ENCODE measurements at places on chromosomes 7 and 10. TPM values are rescaled to one million over a fixed set of nuclear protein-coding genes. Genes with fewer than 3 reads are reported as not detected.

Gene DPP6
- 2.7 TPM for total RNA-seq

DNA sequence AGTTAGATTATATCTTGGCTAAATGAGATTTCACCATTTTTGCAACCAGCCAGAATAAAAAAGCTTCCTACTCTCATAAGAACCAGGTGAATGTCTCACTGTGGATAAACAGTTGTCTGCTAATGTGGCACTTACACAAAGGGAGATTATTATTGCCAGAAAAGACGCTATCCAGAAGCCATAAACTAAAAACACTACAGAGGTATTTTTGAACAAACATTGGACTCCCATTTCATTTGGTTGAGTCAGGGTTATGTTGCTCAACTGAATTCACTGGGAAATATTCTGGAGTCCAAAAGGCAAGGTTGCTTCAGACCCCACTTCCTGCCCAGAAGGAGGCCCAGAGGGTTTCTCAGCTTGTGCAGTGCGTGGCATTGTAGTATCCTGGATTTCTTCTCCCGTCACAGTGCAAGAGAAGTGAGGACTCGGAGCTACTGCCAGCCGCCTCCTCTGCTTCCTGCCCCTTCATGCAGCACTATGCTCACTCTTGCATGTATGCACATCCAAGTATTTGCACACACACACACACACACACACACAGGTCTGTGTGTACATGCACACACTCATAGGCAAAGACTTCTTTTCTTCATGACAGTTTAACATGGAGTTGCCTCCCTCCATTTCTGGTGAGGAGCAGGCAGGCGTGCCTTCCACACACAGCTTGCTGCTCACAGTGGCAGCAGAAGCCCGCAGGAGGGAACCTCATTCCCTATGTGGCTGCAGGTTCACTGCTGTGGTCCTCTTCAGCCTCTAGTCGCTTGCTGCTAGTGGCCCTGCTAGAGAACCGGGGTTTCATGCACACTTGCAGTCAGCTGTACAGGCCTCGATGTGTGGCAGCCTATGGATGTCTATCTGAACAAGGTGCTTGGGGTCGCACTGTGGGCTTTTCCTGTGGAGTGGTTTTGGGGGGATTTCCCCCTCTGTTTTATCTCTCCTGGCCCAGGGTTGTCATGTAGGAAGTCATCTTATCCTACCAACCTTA, 10.1 kb downstream of the DENND10 start:
- no peak for DNase-seq

DNA sequence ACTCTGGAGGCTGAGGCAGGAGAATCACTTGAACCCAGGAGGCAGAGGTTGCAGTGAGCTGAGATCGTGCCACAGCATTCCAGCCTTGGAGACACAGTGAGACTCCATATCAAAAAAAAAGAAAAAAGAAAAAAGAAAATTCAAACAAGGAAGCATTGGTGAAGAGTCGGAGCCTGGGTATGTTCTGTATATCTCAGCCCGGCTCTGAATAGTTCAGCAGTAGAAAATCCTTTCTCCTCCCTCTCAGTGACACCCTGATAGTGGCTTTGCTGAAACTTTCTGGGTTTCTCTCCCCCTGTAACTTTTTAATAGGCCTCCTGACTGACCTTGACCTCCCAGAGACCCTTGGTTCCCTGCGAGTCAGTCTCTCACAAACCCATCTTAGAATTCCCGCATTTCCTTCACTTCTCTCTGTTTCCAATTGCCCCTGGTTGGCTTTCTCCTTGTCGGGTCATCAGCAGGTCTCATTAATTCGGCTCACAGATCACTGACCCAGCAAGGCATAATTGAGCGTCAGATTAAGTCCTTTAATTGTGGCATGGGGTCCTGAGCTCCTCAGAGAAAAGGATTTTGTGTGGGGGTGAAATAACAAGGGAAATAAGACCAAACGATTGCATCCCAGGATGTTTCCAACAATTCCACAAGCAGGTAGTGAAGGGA, 541.6 kb upstream of the NRP1 start:
- no peak for DNase-seq

Gene TNS3
- 81.9 TPM for total RNA-seq

- DNase-seq = no peak
These were observed 10.1 kb upstream of the OPN4 start for GRCh38 chr10:86644152-86644793.

Gene RPEL1
- total RNA-seq = not detected

DNA sequence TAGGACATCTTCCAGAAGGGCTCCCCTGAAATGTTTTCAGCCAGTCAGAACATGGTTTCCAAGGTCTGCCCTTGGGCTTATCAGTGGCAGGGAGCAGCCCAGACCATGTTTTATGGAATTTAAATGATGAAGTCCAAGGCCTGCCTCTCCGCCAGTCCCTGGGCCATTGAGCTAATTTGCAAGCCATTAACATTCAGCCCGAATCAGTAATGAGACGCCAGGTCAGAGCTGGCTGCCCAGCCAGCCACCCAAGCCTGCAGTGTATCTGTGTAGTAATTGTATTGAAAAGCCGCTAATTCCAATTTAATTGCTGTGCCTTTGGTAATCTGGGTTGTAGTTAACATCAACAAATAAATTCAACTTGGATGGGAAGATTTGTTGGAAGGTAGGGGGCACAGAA, 131.4 kb downstream of the PAXIP1 start:
- DNase-seq = no peak

Gene TRIM74
- 0.60 TPM for total RNA-seq

DNA sequence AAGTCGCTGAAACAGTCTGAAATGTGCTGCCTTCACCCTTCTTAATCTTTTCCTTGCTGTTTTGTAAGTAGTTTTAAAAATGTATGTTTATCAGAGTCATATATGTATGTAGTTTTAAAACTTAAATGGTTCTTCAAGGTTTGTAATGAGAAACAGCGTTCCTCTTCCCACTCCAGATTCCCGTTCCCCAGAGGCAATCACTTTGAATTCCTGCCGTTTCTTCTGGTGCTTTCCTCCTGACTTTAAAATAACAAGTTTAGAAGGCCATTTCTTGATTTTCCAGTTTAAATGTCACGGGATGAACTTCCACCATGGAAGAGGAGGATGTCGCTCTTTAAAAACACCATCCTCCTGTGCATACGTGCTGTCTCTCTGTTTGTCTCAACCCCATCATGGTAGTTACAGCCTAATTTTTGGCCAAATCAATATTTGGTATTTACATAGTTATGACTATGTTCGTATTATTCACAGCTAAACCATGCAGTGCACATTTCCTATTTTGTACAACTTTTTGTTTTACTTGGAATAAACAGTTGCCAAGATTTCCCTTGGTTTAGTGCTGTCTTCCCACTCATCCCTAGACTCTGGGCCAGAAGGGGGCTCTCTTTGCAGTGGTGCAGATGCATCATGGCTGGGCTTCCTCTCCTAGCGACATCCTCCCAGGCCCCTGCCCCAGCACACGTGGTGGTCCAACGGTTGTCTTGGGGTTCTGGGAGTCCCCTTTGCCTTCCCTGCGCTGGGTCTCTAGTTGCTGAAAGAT, 151.4 kb downstream of the PTPN20 start:
- DNase-seq = no peak

Gene MPP7
- total RNA-seq = 2.2 TPM

GRCh38 chr7:146982482-146982881, 865.9 kb downstream of the CNTNAP2 start:
- DNase-seq = no peak

DNA sequence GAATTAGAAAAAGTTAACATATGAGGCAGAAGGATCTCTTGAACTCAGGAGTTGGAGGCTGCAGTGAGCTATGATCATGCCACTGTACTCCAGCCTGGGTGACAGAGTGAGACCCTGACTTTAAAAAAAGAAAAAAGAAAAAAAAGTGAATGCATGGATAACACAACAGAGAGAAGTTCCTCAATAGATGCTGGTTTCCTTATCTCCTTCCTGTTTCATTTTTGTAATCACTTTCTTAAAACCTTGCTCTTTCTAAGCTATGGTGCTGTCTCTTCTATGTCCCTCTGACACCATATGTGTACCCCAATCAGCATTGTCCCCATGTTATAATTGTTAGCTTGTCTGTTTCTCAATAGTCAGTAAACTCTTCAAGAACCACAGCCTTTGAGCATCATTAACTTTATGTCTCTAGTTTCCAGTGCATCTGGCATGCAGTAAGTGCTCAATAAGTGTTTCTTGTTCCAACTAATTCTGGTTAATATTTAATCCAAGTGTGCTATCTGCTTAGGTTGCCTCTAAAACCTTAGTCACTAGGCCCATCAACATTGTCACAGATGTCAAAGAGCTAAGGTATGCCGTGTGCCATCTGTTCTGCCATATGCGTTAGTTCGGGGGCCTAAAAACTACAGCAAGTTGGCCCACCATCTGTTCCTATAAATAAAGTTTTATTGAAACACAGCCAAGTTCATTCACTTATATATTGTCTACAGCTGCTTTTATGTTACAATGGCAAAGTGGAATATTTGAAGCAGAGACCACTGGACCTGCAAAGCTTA, 36.2 kb downstream of the MPP7 start:
- DNase-seq = no peak

GRCh38 chr7:142855756-142856564, 1.1 kb downstream of the EPHB6 start:
- DNase-seq = peak; percentile 64

GRCh38 chr7:27159266-27160144, 3.0 kb upstream of the HOXA7 start:
- peak; percentile 19 for DNase-seq

GRCh38 chr10:89613582-89613981, 31.5 kb downstream of the PANK1 start:
- DNase-seq = no peak

Gene WIPF3
- 84.8 TPM for total RNA-seq

DNA sequence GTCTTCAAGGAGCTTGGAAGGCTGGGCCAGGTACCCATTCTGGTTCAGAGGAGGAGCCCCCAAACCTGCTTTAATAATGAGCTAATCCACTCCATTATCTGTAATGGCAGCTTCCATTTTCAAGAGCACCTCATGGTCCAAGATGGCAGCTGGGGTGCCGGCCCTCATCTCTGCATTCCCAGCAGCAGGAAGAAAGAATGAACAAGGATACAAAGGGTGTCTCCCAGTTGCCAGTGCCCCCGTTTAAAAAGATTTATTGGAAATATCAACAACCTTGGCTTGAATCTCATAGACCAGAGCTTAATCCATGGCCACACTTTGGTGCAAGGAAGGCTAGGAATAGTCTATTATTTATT, 8.5 kb downstream of the LAT2 start:
- DNase-seq = no peak

DNA sequence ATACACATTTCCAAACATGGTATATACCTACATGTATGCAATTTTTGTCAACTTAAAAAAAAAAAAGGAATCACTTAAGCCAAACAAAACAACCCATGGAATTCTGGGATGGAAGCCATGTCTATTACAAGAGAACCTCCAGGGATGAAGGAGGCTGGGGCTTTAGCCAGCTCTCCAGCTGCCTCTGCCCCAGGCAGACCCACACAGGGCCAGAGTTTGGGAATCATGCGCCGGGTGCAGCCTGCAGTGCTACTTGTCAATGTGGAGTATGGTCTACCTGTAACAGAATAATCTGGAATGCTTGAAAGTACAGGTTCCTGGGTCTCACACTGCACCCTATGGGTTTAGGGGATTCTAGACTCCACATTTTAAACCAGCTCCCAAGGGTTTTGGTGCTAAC, 10.8 kb downstream of the ATP6V0E2 start:
- no peak for DNase-seq

Gene IQUB
- 1.5 TPM for total RNA-seq

DNA sequence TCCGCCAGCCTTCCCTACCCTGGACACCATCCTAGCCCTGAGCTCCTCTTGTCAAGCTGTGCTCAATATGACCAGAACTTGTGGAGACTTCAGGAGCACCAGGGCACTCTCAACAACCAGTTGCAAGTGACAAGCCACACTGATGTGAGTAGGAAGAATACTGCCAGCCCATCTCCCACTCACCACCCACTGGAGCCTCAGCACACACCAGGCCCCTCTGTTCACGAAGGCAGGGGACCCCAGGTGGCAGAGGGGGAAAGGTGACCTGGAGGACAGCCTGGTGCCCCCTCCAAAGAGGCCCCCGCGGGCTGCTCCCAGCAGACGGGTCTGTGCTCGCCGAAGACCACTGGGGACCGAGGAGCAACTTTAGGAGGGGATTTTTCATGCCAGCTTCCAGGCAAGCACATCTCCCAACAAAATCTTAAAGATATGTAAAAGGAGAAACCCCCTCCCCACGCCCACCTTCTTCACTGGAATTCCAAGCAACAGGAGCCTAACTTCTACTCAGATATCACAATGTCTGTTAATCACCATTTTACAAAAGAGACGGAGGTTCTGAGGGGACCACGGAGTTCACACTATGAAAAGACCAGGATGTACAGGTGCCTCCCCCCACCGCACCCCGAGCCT, 1.0 kb downstream of the MMD2 start:
- no peak for DNase-seq

DNA sequence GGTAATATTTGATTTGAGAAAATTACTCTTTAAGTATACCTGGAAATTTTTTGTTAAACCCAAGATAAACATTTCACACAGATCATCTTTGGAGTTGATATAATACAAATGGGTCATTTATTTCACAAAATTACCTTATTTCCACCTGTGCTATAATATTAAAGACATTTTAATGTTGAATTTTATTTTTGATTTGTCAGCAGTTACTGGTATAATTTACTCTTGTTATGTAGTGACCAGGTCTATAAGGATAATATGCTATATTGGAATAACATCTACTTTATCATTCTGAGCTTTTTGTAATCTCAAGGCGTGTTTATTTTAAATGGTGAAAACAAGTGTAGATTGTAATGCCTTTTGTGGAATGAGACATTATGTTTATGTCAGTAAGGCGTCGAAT, 26.6 kb downstream of the PRKAR2B start:
- no peak for DNase-seq

DNA sequence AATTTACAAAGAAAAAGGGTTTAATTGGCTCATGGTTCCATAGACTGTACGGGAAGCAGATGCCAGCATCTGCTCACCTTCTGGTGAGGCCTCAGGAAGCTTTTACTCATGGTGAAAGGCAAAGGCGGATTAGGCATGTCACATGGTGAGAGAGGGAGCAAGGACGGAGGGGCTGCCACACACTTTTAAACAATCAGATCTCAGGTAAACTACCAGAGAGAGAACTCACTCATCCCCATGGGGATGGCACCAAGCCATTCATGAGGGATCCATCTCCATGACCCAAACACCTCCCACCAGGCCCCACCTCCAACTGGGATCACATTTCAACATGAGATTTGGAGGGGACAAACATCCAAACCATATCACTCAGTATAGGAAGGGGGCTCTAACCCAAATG, 183.9 kb downstream of the COBL start:
- no peak for DNase-seq

All from ovary (tissue), 10 donors.